ENCODE measurements at places on chromosomes 2 and 18.

DNA sequence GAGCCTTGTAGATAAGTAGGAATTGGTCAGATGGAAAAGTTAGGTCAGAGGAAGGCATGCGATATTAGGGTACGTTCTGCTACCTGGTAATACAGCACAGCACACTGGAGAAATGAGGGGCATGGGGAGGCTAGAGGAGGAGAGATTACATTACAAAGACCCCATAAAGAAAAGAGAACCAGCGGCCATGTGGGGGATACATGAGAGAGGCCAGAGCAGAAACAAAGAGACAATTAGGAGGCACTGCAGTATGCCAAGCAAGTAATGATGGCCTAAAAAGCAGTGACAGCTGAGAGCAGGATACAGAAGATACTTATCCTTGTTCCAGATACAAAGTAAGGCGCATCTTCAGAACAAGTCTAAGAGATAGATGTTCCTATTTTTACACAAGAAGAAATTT, 40.0 kb downstream of the TXNL1 start:
- DNase-seq = no peak

DNA sequence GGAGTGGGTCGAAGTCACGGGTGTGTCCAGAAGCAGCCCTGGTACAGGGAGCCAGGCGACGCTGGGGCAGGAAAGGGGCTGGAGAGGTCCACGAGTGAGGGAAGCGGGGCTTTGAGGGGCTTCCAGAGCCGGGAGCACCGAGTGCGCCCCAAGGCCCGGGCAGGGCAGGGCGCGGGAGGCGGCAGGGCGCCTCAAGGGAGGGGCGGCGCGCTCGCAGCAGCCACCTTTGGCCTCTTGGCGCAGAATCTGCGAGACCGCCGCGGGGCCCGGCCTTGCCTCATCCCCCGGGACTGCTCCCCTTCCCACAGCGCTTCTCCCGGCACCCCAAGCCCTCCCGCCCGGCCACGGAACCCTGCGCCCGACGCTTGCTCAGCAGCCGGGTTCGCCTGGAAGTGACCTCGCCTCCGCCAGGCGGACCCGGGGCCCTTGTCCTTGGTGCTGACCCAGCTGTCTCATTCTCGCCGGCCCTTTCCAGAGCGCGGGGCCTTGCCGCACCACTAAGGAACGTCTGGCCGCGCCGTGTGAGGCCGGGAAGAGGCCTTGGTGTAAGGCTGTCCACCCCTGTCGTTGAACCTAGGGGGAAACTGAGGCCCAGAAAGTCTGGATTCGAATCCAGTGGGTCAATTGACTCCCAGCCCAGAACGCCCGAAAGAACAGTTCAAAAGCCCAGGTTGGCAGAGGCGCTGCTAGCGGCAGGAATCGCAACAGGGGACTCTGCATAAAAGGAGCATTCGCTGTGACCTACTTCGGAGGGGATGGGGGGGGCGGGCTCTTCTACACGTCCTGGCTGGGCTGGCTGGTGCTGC, 584 bp upstream of the DNER start:
- no peak for DNase-seq

DNA sequence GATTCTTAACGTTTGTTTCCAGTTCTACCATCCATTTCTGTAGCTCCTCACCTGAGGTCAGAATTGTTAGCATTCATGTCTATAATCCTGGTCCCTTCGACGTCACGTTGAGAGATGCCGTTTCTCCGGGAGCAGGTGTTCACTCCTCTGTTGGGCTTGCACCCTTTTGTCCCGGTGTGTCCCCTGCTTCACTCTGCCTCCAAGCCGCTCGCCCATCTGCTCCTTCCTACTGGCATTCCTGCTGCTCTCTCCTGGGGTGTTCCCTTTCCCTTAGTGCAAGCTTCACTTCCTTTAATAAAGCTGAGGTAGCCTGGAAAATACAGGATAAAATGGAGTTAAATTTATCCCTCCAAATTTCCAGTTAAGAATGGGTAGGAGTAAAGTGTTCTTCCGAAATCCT, 61.9 kb upstream of the CABYR start:
- no peak for DNase-seq

GRCh38 chr18:35334821-35335220, 9.4 kb downstream of the ZNF24 start:
- no peak for DNase-seq

DNA sequence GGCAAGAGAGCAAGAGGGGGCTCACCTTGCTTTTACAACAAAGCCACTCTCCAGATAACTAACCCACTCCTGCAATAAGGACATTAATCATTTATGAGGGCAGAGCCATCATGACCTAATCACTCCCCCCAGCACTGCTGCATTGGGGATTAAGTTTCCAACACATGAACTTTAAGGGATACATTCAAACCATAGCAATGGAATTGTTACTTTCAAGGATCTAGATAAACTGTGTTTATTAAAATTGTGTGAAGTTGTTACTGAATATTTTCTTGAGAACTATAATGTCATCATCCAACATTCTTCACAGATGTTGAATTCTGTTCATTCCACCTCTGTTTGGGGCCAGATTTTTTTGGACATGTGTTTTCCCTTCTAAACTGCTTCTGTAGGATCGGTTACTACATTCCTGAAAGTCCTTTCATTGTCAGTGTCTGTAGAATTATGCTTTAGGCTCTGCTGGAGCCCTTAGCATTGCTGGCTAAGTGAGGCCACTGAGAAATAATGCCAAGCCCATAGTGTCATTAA, 50.4 kb downstream of the SPATS2L start:
- no peak for DNase-seq

DNA sequence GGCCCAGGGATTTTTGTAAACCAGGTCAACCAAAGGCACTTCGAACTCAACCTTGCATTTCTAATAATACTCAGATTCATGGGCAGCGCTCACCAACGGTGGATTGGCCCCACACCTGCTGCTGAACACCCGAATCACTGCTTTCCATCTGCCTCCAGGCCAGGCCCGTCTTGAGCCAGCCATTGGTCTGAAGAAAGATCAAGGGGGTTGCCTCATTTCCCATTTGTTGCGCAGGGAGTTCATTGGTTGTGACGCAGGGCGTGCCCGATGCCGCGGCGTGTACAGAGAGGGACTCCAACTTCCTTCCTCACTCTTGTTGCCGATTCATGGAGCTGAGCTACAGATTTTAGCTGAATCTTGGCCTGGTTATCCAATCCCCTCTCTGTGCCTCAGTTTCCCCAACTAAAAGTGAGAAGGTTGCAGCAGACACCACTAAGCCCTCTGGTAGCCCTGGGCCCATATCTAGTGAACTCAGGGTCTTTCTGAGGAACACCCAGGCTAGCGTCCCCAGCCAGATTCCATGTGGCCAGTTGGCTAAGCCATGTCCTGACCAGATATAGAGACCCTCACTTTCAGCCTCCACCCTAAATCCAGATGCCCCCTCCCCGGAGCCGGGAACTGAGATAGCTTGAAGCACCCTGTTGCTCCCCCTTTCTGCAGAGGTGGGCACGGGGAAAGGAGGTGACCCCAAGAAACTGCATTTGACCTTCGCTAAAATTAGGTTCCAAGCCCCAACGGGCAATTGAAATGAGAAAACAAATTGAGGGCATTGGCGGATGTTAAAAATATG, 60.9 kb upstream of the HPCAL1 start:
- no peak for DNase-seq

- DNase-seq = no peak
Observed at GRCh38 chr2:165436559-165436958, 32.9 kb upstream of the CSRNP3 start.

DNA sequence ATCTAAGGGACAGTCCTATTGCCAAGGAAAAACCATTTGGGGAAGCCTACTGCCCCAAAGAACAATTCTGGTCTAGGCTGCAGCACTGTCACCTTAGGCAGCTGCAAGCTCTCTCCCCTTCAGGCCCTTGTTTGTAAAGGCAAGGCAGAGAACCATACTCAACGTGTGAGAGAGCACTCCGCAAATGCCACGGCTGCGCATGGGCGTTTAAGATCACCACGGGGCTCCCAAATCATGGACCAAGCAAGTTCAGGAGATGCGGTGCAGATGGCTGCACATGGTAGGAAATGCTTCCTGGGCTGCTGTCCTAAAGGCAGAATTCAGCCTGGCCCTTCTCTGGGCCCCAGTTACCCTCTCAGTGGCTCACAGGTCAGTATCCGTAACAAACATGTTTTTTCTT, 15.5 kb downstream of the ERFE start:
- DNase-seq = no peak

- DNase-seq = peak; percentile 57
Observed at GRCh38 chr18:12656938-12657683, 796 bp downstream of the SPIRE1 start.

All from T-cell (primary cell).